ENCODE measurements at places on chromosomes 16 and 17.

- DNase-seq = no peak
These were observed 168.4 kb downstream of the ENGASE start for GRCh38 chr17:79242873-79243602.

DNA sequence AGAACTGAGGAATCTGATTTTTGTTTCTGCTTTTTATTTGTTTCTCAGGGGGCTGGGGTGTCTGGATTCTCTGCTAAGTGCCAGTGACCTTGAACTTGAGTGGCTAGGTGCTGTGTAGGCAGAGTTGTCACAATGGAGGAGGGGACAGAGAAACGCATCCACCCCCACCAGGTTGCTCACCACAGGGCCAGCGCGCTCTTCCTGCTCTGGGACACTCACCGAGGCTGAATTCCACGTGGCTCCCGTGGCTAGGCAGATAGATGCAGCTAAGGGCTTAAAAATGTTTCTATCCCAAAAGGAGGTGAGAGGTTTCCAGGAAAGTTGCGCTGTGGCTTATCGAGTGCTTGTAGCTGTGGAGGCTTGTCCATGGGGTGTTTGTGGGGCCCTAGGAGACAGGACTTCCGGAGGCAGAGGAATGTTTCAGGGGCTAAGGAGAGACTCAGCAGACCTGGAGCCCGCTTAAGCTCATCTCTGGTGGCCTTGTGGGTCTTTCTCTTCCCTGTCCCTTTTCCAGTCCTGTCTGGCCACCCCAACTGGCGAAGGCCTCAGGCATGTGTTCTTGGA, 36.8 kb downstream of the ADCY7 start:
- DNase-seq = peak; percentile 84

- DNase-seq = peak; percentile 56
These were observed 2.2 kb downstream of the RAB26 start for GRCh38 chr16:2150418-2151187.

- no peak for DNase-seq
These were observed 58.4 kb upstream of the IRX3 start for GRCh38 chr16:54344646-54345630.

GRCh38 chr16:57616241-57616640, 12.2 kb upstream of the ADGRG1 start:
- no peak for DNase-seq

GRCh38 chr16:14106457-14106856, 35.3 kb downstream of the MRTFB start:
- peak; percentile 37 for DNase-seq

All from fibroblast of lung (primary cell).